ENCODE measurements at places on chromosomes 11 and 22. TPM values are rescaled to one million over a fixed set of nuclear protein-coding genes. Genes with fewer than 3 reads are reported as not detected.
A peak's percentile ranks its signal among the peaks of the same experiment; 100 is the strongest.

Gene RFPL3
- not detected for total RNA-seq

Gene ADAMTS8
- total RNA-seq, result not detected

Gene HBE1
- not detected for total RNA-seq

GRCh38 chr11:92492372-92492771 is 267.8 kb downstream of the FAT3 start:
- H3K27me3 ChIP-seq, result no peaks in the 10 kb centered on the region
- no peak overlapping the region for H3K27ac ChIP-seq
- DNase-seq, result no peak
- no peaks in the 10 kb centered on the region for H3K36me3 ChIP-seq

DNA sequence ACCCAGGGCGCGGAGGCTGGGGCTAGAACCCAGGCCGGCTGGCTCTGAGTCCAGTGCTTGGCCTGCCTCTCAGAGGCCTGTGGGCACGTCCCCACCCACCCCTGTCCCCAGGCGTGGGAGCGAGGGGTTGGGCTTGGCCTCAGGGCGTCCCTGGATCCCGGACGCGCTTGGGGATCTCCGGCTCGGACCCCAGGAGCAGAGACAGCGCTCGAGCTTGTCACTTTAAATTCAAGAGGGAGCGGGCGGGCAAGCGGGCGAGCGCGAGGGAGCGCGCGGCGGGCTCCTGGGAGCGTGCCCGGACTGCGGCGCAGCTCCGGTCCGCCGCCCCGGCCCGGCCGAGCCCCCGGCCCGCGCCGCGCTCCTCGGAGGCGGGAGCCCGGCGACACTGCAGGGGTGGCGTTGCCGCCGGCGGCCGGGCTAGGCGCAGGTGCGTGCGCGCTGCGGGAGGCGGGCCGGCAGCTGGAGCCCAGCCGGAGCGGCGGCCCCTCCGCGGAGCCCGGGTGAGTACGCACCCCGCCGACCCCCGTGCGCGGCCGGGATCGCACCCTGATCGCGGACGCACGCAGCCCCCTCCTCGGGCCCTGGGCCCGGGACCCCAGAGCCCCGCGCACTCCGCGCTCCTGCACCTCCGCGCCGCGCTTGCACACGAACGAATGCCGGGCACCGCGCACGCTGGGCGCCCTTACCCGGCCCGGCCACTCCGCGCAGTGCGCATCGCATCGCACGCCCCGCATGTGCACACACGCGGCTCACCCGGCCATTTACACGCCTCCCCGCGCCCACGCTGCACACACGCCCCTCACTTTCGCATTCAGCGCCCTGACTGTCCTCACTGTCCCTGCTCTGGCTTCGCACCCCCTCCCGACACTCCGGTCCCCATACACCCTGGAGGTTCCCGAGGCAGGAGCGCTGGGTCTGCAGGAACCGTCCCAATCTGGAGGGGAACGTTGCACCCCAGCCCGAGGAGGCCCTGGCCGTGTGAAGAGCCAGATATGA is at the start of gene SYT12:
Gene SYT12 (plus strand): TSS at position 174 of the 996 bp plus-strand sequence. CDS start 7,011 bp downstream, outside the sequence.
- no peaks in the 10 kb centered on the region for H3K36me3 ChIP-seq
- peaks cover 22% of the 10 kb centered on the region for H3K4me1 ChIP-seq
- H3K27ac ChIP-seq, result no peak within 1 kb of the TSS
- no peak for DNase-seq
- H3K4me3 ChIP-seq, result peak within 1 kb of the TSS; percentile 65

DNA sequence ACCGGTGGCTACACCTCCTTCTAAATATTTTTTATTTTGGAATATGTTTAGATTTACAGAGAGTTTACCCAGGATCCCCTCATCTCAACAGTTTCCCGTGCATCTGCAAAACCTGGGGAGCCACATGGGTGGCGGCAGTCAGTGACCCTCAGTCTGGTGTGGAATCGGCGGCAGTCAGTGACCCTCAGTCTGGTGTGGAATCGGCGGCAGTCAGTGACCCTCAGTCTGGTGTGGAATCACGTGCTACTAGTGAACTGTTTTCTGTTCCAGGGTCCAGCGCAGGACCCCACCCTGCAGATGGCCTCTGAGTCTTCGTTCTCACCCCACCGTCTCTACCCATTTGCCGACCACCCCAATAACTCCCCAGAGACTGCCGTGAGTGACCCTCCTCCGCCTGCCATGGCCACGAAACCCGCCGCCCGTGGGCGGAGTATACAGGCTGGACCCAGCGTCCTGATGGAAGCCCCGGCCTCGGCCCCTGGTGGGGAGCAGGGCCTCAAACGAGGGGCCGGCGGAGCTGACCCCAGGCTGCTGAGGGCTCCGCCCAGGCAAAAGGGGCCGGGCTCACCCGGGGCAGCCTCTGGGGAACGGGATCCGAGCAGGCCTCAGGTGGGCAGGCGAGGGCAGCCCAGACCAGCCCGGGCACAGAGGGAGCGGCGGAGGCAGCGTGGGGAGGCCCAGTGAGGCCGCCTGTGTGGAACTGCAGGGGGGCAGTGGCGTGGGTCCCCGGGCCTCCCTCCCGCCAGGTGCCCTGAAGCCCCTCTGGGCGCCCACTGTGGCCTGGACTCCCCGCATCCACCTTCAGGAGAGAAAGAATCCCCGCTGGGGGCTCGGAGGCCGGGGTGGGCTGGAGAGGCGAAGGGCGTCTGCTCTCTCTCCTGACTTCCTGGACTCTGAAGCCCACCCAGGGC is 2.5 kb downstream of the IL17REL start:
- no peak for DNase-seq
- H3K4me1 ChIP-seq, result no peaks in the 10 kb centered on the region
- no peak overlapping the region for H3K4me3 ChIP-seq
- H3K36me3 ChIP-seq, result no peaks in the 10 kb centered on the region
- no peak overlapping the region for H3K27ac ChIP-seq

Gene TEF
- 2.2 TPM for total RNA-seq

DNA sequence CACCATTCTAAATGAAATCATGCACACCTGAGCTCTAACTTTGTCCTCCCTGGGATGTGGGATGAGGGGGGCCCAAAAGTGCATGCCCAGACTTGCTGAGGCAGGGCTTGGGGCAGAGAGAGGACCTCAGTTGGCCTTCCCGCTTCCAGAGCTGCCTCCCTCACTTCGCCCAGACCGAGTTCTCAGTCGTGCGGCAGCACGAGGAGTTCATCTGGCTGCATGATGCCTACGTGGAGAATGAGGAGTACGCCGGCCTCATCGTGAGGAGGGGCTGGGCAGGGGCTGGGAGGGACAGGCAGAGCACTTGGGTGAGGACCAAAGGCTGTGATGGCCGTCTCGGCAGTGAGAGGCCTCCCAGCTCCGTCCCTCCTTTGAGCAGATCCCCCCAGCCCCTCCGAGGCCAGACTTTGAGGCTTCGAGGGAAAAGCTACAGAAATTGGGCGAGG is 8.2 kb downstream of the CFL1 start:
- H3K4me1 ChIP-seq, result peaks cover 5% of the 10 kb centered on the region
- DNase-seq, result no peak
- H3K4me3 ChIP-seq, result no peak overlapping the region
- H3K27me3 ChIP-seq, result no peaks in the 10 kb centered on the region
- H3K27ac ChIP-seq, result no peak overlapping the region

Gene SLC7A4
- not detected for total RNA-seq

DNA sequence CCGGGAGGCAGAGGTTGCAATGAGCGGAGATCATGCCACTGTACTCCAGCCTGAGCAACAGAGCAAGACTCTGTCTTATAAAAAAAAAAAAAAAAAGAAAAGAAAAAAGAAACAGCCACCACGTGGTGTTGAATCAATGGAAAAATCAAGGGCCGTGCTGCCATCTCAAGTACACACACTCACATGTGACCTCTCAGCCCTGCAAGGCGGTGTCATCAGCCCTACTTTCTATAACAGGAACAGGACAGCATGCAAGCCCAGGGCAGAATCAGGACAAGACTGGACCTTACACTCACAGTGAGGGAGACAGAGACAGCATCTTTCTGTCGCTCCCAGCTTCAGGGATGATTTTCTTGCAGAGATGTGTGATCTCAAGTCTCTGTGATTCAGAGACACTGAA is 179.6 kb downstream of the MPPED1 start:
- H3K4me3 ChIP-seq, result no peak overlapping the region
- no peaks in the 10 kb centered on the region for H3K4me1 ChIP-seq
- no peaks in the 10 kb centered on the region for H3K36me3 ChIP-seq

DNA sequence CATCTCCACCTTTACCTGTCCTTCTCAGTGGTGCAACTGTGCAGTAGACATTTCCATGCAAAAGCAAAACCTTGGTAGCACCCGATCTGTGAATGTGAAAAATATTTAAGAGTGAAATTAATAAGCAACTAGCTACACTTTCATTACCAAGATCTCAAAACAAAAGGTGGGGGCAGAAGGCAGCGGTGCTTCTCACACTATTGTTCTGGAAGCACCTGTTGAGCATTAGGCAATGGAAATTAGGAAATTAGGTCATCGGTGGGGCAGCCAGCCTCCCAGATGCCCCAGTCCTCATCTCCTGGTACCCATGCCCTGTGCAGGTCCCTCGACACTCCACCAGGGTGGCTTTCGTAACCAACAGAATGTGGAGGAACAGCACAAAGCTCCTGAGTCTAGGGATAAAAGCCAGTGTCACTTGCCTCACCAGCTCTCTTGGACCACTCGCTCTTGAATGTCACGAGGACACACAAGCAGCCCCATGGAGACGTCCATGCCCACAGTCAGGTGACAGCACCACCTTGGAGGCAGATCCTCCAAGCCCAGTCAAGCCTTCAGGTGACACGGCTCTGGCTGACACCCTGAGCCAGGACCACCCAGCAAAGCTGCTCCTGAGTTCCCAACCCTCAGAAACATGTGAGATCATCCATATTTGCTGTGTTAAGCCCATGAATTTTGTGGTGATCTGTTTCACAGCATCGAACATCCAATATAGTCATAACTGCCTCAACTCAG is 3.3 kb downstream of the LTO1 start:
- H3K4me1 ChIP-seq, result peaks cover 4% of the 10 kb centered on the region
- no peak overlapping the region for H3K4me3 ChIP-seq
- no peaks in the 10 kb centered on the region for H3K27me3 ChIP-seq
- peaks cover 46% of the 10 kb centered on the region for H3K36me3 ChIP-seq
- no peak for DNase-seq

GRCh38 chr22:32650553-32651345 is 150.8 kb upstream of the TIMP3 start:
- no peak overlapping the region for H3K4me3 ChIP-seq
- no peaks in the 10 kb centered on the region for H3K36me3 ChIP-seq
- no peak overlapping the region for H3K27ac ChIP-seq
- no peak for DNase-seq

GRCh38 chr11:98771791-98772190 is 249.0 kb upstream of the CNTN5 start:
- H3K27ac ChIP-seq, result no peak overlapping the region
- peaks cover 11% of the 10 kb centered on the region for H3K27me3 ChIP-seq
- H3K4me3 ChIP-seq, result no peak overlapping the region
- DNase-seq, result no peak

DNA sequence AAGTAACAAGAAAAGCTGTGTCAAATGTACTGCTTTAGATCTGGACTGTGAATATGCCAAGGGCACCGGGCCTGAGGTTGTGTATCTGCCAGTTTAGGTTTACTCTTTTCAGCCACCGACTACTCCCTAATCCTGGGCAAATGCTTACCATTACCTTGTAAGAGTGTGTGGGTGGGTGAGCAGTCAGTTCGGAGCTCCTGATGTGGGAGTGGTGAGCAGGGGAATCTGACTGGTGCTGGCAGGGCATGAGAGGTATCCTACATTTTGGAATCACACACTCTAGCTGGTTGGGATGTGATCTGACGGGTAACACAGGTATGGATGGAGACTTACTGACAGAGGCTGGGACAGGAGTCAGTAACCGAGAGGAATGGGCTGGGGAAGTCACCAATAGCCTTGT is 2.6 kb upstream of the FAM180B start:
- DNase-seq, result no peak
- peaks cover 51% of the 10 kb centered on the region for H3K36me3 ChIP-seq
- H3K27ac ChIP-seq, result no peak overlapping the region
- no peak overlapping the region for H3K4me3 ChIP-seq
- peaks cover 16% of the 10 kb centered on the region for H3K4me1 ChIP-seq

DNA sequence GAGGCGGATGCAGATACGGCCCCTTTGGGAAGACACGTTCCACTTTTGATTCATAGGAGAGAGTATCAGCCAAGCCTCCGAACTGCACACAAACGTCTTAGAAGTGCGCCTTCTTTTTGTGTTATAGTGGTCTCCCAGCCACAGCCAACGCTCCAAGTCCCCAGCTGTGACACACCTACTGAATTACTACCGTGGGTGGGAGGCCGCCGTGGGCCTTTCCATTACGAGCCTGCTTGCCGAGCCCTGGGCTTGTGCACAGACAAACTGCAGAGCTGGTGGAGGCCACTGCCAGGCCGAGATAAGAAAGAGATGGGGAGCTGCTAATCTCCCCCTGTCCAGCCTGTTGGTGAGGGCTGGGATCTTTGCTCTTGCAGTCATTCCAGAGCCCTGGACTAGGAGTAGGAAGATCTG is 761 bp downstream of the HMBS start:
- peak overlapping the region; percentile 81 for H3K27ac ChIP-seq
- H3K4me1 ChIP-seq, result peaks cover 10% of the 10 kb centered on the region
- no peak for DNase-seq
- H3K36me3 ChIP-seq, result peaks cover 29% of the 10 kb centered on the region
- no peaks in the 10 kb centered on the region for H3K27me3 ChIP-seq
- peak overlapping the region; percentile 94 for H3K4me3 ChIP-seq

GRCh38 chr11:76313913-76314740 is 66.8 kb downstream of the THAP12 start:
- no peaks in the 10 kb centered on the region for H3K36me3 ChIP-seq
- DNase-seq, result no peak
- H3K27ac ChIP-seq, result no peak overlapping the region
- H3K4me3 ChIP-seq, result no peak overlapping the region
- H3K27me3 ChIP-seq, result no peaks in the 10 kb centered on the region

DNA sequence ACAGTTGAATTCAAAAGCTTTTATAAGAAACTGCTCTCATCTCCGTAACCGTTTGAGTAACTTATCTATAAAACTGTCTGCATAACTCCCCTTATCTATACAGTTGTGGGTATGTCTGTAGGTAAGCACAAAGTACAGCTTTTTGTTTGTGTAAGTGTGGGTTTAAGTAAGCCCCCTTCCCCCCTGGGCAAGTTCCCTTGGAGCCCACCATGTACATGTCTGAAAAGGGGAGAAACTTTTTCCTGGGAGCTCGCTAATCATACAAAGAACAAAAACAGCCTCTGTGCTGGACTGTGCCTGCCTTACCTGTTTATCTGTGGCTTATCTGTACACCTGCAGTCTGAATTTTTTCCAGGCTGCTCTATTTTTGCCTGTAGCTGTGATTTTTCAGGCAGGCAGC is 36.3 kb upstream of the TMEM45B start:
- H3K27ac ChIP-seq, result no peak overlapping the region
- no peaks in the 10 kb centered on the region for H3K4me1 ChIP-seq
- no peaks in the 10 kb centered on the region for H3K27me3 ChIP-seq

Gene SYNGR1
- 0.35 TPM for total RNA-seq
